ENCODE measurements at places on chromosomes 7 and 10. TPM values are rescaled to one million over a fixed set of nuclear protein-coding genes. Genes with fewer than 3 reads are reported as not detected.

DNA sequence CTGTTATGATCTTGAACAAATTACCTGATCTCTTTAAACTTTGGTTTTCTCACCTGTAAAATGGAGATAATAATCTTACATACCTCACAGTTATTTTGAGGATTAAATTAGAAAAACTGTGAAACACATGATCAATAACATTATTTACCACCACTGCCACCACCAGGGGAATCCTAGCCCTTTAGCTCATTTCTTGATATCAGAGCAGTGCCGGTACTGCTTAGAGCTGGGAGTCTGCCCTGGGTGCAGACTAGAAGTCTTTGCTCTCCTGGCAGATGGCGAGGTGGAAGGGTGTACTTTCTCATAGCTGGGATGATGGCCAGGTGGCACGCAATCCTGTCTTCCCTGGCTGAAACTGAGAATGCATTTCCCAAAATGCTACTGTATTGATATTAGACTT, 12.7 kb upstream of the EFCAB10 start:
- DNase-seq, result no peak

GRCh38 chr7:5374464-5374863, 49.2 kb downstream of the TNRC18 start:
- no peak for DNase-seq

The HGF gene
- total RNA-seq, result 0.25 TPM

GRCh38 chr10:121702351-121703320, 104.4 kb upstream of the FGFR2 start:
- DNase-seq, result no peak

DNA sequence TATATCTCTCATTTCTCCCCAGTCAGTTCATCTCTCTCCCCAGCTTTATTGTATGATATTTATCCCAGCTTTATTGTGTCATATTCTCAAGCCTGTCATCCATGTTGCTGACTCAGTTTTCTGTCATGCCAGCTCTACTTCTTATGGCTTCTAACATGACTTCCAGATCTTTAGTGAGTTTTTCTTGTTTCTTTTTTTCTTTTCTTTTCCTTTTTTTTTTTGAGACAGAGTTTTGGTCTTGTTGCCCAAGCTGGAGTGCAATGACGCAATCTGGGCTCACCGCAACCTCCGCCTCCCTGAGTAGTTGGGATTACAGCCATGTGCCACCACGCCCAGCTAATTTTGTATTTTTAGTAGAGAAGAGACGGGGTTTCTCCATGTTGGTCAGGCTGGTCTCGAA, 28.7 kb upstream of the CALU start:
- no peak for DNase-seq

The ITPRID1 gene
- not detected for total RNA-seq
